ENCODE measurements at places on chromosomes 13 and 19.

DNA sequence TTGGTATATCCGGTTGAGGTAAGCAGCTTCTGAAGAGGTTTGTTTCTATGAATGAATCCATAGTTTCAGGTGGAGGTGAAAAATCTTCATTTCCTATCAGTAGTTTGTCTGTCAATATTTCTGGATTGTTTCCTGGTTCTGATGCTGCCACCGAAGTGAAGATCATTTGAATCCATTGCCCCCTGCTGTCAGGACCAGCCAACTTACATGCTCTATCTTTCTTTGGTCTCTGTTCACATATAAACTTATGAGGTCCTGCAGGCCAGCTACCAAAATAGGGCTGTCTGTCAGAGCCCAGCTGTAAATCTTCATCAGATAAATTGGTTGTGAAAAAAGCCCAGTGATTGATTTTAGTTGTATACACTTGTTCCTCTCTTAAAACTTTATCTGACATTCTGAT lies 15.2 kb upstream of the N4BP2L1 start:
- DNase-seq = peak; percentile 73

DNA sequence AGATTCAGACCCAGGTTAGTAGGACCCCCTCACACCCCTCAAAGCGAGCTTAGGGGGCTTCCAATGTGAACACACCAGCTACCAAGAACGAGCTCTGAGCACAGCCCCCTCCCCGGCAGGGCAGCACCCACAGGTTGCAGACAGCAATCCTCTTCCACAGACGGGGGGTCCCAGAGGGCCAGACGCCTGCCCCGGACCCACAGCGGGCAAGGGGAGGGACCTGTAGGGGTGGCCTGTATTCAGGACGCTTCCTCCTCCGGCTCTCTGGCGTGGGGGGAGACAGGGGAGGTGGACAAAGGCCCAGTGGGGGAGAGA lies 4.8 kb downstream of the TTYH1 start:
- DNase-seq = no peak

- DNase-seq = no peak
Measured at GRCh38 chr13:113952151-113952982, 21.5 kb downstream of the C13orf46 start.

- DNase-seq = no peak
Measured at GRCh38 chr13:46487748-46488147, 65.2 kb upstream of the LRCH1 start.

DNA sequence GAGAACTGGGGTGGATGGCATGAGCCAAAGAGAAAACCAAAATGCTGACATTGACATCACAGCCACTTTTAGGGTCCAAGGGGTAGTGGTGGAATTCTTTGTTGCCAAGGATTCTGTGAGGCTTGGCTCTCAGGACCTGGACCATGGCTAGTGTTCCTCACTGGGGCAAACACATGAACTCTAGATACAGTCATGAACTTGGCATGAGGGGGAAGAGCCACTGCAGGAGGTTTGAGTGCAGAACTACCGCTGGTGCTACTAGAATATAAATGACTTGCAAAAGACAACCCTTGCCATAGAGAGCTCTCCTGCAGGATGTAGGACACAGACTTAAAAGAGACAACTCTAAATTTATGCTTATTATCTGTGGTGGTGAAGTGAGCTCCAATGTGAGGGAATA lies 29.8 kb upstream of the FRY start:
- DNase-seq = no peak

DNA sequence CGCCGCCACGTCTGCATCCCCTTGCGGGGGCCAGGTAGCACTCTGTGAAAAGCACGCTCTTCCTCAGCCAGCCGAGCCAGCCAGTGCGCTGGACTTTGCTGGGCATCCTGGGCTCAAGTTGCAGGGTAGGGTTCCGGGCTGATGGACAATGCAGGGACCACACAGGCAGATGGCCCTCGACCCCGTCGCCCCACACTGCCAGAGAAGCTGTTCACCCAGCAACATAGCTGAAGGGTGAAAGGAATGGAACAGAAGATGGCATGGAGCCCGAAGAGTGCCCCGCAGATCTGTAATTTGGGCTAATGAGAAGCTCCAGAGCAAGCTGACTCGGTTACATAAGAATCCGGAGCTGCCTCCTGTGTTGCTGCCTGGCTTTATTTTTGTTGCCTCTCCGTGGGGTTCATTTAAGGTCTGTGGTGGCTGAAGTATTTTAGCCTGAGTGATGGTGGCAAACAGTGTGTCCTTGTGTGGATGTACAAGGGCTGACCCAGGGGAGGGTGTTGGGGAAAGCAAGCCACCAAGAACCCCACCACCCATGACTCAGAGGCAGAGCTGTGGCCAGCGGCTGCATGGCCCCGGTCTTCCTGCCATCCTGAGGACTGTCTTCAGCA lies 105.8 kb downstream of the SOX1 start:
- DNase-seq = no peak

DNA sequence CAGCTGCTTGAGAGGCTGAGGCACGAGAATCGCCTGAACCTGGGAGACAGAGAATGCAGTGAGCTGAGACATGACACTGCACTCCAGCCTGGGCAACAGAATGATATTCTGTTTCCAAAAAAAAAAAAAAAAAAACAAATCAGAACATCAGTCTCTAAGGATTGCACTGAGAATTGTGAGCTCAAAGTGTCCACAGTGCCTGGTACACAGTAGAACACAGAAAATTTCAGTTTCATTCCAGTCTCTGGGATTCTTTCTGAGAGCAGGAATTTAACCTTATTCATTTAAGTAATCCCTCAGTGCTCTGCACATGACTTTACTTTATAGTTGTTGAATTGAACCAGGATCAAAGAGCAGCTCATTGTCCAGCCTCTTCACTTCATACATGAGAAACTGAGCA lies 25.9 kb upstream of the GATAD2A start:
- no peak for DNase-seq

DNA sequence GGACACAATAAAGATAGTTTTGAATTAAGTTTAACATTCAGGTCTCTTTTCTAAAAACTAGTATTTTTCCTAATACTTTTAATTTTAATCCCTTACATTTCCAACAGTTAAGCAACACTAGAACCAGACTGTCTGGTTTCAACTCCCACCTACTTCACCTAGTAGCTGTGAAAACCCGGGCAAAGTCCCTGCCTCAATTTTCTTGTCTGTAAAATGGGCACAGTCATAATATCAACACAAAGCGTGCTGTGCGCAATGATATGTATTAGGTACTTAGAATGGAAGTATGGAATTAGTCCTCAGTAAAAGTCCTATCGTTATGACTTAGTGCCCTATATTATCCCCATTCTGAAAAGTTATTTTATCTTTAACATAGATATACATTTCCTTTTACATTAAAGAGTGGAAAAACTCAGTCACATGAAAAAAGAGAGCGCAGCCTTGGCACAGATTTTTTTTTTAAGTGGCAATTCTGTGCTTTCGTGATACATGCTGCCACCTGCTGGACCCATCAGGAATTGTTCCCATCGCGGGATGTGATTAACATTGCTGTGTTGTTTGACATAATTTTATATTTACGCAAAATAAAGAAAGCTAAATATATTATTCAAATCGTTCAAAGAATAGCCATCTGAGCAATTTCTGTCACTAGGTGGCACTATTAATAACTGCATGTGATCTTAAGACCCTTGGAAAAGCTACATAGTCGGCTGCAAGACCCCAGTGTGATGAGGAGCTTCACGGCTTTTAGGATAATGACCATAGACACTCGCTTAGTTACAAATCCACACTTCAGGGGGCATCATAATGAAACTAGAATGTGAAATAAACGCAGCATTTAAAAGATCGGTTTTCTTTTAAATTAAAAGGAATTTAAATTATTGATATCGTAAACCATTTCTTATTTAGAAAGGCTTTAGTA lies 59.9 kb downstream of the LIG4 start:
- DNase-seq = peak; percentile 76

DNA sequence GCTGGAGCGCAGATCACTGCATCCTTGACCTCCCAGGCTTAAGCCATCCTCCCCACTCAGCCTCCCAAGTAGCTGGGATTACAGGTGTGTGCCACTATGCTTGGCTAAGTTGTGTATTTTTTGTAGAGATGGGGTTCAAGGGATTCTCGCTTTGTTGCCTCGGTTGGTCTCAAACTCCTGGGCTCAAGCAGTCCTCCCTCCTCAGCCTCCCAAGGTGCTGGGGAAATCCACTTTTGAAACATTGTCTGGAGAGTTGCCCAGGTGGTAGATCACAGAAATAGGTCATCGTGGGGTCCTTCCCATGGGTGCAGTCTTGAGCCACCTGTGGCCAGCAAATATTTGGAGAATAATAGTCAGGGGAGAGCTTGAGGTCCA lies 5.2 kb downstream of the LDLR start:
- DNase-seq = no peak

GRCh38 chr13:88339271-88339741 lies 668.1 kb downstream of the SLITRK5 start:
- DNase-seq = no peak

DNA sequence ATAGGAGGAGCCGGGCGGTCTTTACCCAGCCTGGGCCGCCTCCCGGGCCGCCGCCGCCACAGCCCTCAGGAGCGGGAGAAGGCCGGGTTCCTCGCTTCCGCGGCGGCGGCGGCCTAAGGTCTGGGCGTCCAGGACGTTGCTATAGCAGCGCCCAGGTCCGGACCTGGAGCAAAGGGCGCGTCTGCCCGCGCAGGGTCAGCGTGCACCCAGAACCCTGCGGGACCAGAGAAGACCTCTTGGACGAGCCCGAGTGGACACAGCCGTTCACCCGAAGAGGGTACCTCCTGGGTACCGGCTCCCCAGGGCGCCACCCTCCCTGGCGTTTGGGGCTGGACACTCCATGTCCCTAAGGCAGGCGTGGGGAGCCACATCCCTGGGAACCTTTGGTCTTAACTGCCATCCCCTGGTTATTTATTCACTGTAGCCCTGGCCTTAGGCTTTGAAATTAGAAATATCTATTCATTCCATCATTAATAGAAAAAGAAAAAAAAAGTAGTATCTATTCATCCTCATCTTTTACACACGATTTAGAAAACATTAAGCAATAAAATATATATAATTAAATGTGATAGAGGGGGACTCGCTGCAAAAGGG lies 2.4 kb downstream of the DZIP1 start:
- DNase-seq = no peak

DNA sequence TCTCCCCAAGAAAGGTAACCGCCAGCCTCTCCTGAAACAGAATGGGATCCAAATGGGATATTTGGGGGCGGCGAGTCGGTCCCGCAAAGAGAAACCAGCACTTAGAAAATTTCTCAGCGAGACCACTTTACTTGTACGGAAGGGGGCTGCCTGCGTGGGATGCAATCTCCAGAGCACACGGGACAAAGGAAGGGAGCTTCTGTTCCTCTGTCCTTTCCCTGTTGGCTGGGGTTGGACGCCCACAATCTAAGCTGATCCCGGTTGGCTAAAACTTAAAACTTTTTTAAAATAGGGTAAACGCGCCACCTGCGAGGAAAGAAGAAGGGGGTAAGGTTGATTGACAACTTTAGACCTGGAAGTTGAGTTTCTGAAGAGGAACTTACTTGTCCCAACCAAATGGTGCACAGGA lies 826 bp upstream of the BSG start:
- DNase-seq = peak; percentile 78

DNA sequence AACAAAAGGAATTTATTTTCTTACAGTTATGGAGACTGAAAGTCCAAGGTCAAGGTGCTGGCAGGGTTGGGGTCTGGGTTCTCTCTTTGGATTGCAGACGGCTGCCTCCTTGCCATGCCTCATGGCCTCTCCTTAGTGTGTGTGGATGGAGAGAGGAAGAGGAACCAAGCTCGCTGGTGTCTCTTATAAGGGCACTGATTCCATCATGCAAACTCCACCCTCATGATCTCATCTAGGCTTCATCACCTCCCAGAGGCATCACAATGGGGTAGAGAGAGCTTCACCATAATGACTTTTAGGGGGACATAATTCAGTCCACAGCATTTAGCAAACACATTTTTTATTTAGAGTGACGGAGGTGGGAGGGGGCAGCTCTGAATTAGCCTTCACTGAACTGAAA lies 104.9 kb upstream of the ABCC4 start:
- peak; percentile 31 for DNase-seq

DNA sequence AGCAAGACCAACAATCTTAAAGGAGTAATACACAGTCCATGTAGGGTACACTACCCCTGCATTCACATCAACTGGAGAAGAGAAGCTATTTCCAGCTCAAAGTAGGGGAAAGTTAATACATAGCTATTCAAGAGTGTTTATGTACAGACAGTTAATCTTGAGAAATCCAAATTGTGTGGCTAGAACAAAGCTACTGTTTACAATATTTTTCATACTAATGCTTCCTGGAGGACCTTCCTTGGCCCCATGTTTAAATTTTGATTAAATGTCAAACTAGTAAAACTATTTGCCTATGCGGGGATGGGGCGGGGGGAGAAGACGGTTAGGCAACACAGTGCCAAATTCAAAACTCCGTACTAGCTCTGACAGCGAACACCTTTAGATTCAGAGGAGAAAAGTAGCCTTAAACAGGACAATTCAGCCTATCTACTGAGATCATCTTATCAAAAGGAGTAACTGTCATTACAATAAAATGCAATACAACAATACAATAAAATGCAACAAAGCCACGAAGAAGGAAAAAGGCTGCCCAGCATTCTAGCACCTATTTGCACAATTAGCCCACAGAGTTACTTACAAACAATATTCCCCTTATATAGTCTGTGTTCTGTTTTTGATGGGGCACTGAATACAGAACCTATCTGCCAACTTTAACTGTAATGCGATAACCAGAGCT lies 29.1 kb downstream of the BRD4 start:
- DNase-seq = no peak

- DNase-seq = no peak
Measured at GRCh38 chr13:46864941-46865340, 31.9 kb downstream of the HTR2A start.

DNA sequence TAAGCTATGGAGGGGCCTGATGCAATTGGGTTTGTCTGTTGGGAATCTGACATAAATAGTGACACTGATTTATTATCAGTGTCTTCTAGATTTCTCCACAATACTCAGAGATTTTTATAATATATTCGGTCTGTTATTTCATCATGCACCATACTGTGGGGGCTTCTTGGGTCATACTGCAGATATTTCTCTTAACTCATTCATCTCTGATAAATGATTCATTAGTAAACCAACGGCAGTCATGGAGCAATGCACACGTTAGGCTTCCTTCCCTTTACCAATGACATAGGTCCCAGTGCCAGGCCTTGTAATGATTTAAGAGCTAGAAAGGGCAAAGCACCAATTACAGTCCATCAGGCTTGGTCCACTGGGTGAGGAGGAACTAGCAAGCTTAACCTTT lies 53.6 kb downstream of the FAM216B start:
- no peak for DNase-seq

- DNase-seq = no peak
Measured at GRCh38 chr13:96540670-96541069, 450.8 kb downstream of the HS6ST3 start.
